ENCODE measurements at places on chromosomes 5 and 9. TPM values are rescaled to one million over a fixed set of nuclear protein-coding genes. Genes with fewer than 3 reads are reported as not detected.

DNA sequence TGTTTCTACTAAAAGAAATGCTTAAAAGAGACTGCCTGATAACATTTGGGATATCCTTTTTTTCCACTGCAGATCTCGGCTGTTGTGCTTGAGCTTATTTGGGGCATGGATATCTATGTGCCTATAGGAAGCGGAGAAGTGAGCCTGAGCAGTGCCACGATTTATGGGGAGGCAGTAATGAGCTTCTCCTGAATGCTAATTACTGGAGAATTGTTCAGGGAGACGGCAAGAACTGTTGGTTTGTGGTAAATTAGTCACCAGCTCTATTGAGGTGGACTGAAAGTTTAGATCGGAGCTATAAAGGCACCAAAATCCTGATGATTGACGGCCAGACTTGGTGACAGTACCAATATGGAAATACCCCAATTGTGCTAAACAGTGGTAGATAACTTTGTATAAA, 186.5 kb downstream of the ARHGEF28 start:
- no peak for DNase-seq

GRCh38 chr5:178069909-178070308, 43.4 kb upstream of the N4BP3 start:
- DNase-seq = no peak

The SPINK6 gene
- not detected for total RNA-seq

The TEX48 gene
- total RNA-seq = not detected

The HTR1A gene
- total RNA-seq = 0.78 TPM

DNA sequence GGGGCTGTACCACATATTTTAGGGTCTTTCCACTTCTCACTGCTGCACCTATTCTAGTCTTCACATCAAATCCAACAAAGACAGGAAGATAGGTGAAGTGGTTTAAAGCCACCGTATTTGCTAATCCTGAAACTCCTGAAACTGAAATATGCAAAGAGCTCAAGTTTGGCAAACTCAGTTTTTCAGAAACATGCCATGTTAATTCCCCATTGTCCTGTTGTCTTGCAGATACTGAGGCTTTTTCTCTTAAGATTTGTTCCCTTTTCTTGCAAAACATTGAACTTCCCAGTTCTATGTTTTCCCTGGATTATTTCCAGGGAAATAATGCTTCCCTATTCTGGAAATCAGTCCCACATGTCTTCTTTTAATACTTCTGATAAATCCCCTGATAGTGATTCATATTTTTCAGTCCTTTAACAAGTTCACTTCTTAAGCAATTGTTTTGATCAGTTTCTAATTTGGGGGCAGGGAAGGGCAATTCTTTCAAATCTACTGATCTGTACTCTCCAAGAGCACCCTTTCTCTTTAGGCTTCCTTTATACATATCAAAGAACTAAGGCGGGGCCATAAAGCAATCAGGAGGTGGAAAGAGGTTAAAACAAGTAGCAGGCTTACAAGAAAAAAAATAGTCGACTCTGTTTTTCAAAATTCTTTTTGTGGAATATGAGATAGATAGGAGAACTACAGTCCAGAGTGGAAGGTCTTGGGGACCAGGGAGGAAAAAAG, 648.5 kb downstream of the BNC2 start:
- no peak for DNase-seq

DNA sequence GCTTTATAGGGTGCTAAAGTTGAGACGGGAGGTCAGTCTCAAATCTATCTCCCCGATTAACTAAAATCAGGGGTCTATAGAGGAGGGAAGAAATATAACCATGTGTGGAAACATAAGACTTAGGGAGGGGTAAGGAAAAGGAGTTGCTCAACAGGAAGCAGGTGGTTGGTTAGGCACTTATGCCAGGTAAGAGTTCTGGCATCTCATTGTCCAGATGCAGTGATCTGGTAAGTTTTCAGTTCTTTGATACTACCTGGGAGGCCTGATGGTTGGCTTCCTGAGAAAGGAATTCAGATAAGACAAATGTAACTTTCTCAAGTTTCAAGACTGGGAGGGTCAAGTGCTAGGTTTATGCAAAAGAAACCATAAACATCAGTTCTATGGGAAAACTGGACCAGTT, 47.7 kb downstream of the CERT1 start:
- no peak for DNase-seq

The SCGB3A2 gene
- not detected for total RNA-seq

DNA sequence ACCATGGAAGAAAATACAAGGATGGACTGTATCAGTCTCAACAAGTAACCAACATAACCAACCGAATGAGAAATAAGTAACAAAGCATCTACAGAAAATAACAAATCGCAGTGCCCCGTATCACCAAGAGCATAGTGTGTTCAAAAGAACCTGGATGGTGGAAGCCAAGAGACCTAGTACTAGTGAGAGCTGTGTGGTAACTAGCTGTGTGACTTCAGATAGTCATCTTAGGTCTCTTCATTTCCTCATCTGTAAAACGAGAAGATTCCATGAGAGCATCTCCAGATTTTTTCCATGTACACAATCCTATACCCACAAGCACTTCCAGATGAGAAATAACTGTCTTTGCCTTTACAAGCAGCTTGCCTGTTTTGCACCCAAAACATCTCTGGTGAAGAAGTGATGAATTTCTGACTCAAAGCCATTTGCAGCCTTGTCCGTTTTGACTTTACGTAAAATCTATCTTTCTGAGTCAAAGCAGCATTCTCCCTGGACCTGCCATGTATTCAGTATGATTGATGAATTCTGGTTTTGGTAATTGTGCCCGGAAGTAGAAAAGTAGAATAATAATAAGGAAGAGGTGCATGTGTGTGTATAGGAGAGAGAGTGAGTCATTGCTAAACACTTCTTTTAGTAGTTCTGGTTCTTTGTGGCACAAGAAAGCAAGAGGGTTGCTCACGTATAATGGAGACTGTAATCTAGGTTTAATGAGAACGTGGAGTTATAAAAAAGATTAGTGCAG, 41.0 kb downstream of the AOPEP start:
- DNase-seq = no peak

The IFNK gene
- total RNA-seq = not detected

DNA sequence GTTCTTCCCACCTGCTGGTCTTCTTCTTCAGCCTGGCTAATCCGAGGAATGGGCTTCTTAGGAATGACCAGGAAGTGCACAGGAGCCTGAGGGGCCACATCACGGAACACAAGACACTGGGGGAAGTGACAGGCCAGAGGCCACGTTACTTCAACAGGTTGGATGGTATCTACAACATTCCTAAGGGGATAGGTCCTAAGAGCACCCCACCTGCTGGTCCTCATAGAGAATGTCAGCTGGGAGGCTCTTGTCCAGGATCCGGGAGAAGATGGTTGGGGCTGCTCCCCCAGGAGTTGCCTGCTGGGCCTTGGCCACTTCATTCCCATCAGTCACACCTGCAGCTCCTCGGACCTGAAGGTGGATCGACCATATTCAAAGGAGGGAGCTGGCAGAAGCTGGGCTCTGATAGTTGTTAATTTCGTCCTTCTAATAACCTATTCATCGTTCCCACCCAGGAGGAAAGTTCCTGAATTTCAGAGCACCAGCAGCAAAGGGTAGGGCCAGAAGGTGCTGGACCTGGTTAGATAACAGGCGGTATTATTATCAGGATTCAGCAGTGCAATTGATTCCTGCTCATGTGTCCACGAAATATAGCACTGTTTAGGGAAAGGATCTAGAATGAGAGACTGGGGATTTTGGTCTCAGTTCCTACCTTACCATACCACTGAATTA, 1.3 kb downstream of the HINT2 start:
- no peak for DNase-seq

- no peak for DNase-seq
Observed at GRCh38 chr9:90306158-90306557, 336.5 kb downstream of the DIRAS2 start.

DNA sequence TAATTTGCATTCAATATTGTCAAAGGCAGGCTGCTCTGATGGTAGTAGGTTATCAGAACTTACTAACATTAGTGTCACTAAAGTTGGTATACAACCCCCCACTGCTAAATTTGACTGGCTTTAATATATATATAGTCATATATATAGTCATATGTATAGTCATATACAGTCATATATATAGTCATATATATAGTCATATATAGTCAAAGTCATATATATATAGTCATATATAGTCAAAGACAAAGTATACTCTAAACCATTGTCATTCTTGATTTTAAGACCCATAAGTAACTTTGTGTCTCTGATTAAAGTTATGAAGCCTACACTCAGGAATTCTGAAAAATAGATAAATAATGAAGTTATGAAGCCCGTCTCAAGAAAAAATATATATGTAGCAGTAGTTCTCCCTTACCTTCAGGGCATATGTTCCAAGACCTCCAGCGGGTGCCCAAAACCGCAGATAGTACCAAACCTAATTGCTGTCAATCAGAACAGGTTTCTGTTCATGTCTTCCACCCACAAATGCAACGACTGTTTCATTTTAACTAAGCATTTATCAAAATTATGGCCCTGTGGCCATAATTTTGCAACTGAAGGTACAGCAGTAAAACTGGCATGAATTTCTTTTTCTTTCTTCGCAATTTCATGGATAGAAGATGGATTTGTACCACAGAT, 40.1 kb downstream of the TRPM6 start:
- DNase-seq = no peak
